ENCODE measurements at places on chromosomes 1 and 21. TPM values are rescaled to one million over a fixed set of nuclear protein-coding genes. Genes with fewer than 3 reads are reported as not detected.

The LCE3E gene
- not detected for total RNA-seq

The MYBPH gene
- not detected for total RNA-seq

The ESPN gene
- 0.44 TPM for total RNA-seq

The AADACL4 gene
- not detected for total RNA-seq

The KRTAP26-1 gene
- total RNA-seq: not detected

The OR10Z1 gene
- not detected for total RNA-seq

The PPIAL4G gene
- total RNA-seq: not detected

The AKT3 gene
- 23.5 TPM for total RNA-seq

The FLG2 gene
- total RNA-seq: not detected

The CNR2 gene
- not detected for total RNA-seq

The FCGR1A gene
- total RNA-seq: not detected

The ARHGAP30 gene
- total RNA-seq: 0.05 TPM

The LRRN2 gene
- total RNA-seq: 13.7 TPM

The C1QTNF12 gene
- total RNA-seq: 1.4 TPM

The TMEM81 gene
- total RNA-seq: 2.4 TPM

The S100A1 gene
- total RNA-seq: 0.86 TPM

The SPRR2D gene
- not detected for total RNA-seq

The LCE2B gene
- not detected for total RNA-seq

The APOBEC4 gene
- not detected for total RNA-seq

The ACKR1 gene
- total RNA-seq: not detected

The DFFB gene
- 2.8 TPM for total RNA-seq

The ALX3 gene
- not detected for total RNA-seq

The FAM72D gene
- 6.1 TPM for total RNA-seq

The INAVA gene
- 43.7 TPM for total RNA-seq

The C1orf53 gene
- total RNA-seq: 7.7 TPM

The C1orf87 gene
- not detected for total RNA-seq

The CFAP141 gene
- not detected for total RNA-seq

The IL24 gene
- total RNA-seq: 0.33 TPM

The RAD54L gene
- 12.1 TPM for total RNA-seq

The SLC45A3 gene
- 6.8 TPM for total RNA-seq

The ZNF670 gene
- total RNA-seq: 4.3 TPM

The PDPN gene
- not detected for total RNA-seq

The SYT11 gene
- total RNA-seq: 1.3 TPM

The SYT6 gene
- 0.66 TPM for total RNA-seq

The ZNF695 gene
- total RNA-seq: 1.8 TPM

The AKR7A3 gene
- 0.16 TPM for total RNA-seq

The C1orf50 gene
- 3.2 TPM for total RNA-seq

The ZYG11A gene
- 2.7 TPM for total RNA-seq

The NOL9 gene
- total RNA-seq: 4.6 TPM

The TGFB2 gene
- 23.7 TPM for total RNA-seq

The TFF3 gene
- not detected for total RNA-seq

The C1orf216 gene
- total RNA-seq: 13.8 TPM

The LCE1A gene
- total RNA-seq: not detected

The ACTA1 gene
- total RNA-seq: 0.13 TPM

The C8A gene
- not detected for total RNA-seq

The CLCA2 gene
- total RNA-seq: not detected

The DDAH1 gene
- total RNA-seq: 6.9 TPM

The HORMAD1 gene
- total RNA-seq: 6.7 TPM

The NPL gene
- 0.59 TPM for total RNA-seq

The ADARB1 gene
- 5.6 TPM for total RNA-seq

The TLCD4 gene
- total RNA-seq: 12.2 TPM

The ZBTB8A gene
- total RNA-seq: 2.9 TPM

The RPE65 gene
- not detected for total RNA-seq

The HCN3 gene
- total RNA-seq: 5.8 TPM

The FH gene
- total RNA-seq: 91.8 TPM

The SLAMF8 gene
- not detected for total RNA-seq

The TPTE gene
- total RNA-seq: not detected

The FCRL2 gene
- total RNA-seq: not detected

The HUNK gene
- 1.3 TPM for total RNA-seq

Data from A549 treated with CpdA at 1 μM for 4 hours (cell line).